Stimulated activated CD4-positive, alpha-beta T cell treated with anti-CD3 and anti-CD28 coated beads, TNF-alpha, amount 100 ng/mL, for 4 hours (primary cell): ENCODE measurements at places on chromosomes 6 and 20.

DNA sequence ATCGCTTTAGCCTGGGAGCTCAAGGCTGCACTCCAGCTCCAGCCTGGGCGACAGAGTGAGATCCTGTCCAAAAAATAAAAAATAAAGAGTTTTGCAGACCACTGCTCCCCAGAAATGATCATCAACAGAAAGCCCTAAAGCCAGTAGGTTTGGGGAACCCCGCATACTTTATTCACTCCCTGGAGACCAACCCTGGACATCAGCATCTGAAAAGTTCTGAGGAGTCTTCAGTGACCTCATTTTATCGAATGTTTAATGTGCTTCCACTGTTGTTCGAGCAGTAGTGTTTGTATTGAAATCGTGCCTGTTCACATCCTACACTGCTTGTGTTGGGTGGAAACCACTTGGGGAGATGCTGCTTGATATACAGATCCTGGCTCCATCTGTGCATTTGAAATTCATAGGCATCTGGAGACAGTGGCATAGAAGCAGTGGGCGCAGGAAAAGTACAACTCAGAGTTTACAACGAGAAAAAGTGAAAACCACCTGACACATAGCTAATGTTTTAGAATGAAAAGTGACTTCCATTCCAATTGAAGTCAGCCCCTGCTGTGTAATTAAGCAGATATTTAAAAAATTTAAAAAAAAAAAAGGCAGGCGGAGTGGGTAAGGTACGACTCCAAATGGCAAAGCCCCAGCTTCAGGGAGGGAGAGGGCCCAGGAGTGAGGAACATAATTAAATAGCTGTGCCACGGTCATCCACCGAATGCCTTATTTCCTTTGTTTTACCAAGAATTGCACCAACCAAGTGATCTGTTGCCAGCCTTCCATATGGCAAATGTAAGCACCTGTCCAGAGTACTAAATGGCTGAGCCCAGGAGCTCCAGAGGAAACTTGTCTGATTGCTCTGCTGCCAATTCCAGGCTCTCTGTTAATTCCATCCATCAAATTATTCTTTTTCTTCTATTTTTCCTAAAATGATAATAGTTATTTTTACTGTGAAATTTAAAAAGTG lies 100.4 kb upstream of the NAA20 start:
- DNase-seq: no peak

GRCh38 chr20:61562491-61562890 lies 310.4 kb downstream of the CDH4 start:
- no peak for DNase-seq

GRCh38 chr6:121143476-121143875 lies 190.8 kb downstream of the TBC1D32 start:
- DNase-seq: no peak

DNA sequence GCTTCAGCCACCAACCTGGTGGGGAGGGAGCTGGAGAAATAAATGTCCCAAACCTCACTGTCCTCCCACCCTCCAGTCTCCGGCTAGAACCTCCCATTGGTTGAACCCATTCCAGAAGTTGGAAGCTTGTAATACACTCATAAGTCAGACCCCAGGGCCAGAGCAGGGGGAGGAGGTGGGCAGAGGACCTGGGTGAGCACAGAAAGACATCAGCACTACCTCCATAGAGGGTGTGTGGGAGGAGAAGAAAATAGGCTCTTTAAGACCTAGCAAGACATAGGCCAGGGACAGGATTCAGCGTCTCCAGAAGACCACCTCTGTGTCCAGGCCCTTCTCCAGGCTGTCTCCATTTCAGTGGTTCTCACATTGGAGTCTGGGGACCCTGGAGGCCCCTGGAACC lies 73.3 kb upstream of the TOP1 start:
- DNase-seq: no peak

DNA sequence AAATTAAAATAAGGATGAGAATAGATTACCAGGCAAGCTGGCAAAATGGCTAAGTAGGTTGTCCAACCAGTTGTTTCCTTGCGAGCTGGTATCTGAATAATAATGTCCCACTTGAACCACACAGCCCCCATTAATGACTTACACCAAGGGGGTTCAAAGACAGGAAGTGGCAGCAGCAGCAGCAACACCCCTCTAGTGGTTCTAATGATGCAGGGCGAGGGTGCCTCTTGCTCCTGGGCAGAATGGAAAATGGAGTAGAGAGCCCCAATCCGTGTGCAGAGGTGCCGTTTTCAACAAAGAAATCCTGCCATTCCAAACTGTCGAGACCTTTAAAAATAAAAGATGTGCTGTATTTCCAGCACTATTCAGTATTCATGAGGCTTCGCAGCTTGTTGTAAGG lies 218.1 kb downstream of the TSHZ2 start:
- DNase-seq: no peak

GRCh38 chr20:31877684-31878083 lies 7.2 kb downstream of the TTLL9 start:
- DNase-seq: no peak

DNA sequence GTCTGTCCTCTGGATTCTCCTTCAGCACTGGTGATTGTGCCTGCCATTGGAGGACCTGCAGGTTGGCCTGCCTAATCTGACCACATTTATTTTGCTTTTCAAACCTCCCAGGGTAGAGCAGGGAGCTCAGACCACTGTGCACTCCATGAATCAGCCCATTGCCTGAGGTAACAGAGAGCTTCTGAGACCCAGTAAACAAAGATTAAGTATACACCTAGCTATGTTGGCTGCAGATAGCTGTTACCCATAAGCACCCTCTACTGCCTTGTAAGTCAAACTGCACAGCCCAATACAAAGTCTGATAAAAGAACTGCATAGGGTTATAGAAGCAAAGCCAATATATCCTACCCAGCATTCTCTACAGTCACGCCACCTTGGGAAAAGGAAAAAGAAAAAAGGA lies 338.7 kb downstream of the HTR1B start:
- no peak for DNase-seq

GRCh38 chr6:160462551-160463109 lies 114.5 kb downstream of the SLC22A3 start:
- no peak for DNase-seq

DNA sequence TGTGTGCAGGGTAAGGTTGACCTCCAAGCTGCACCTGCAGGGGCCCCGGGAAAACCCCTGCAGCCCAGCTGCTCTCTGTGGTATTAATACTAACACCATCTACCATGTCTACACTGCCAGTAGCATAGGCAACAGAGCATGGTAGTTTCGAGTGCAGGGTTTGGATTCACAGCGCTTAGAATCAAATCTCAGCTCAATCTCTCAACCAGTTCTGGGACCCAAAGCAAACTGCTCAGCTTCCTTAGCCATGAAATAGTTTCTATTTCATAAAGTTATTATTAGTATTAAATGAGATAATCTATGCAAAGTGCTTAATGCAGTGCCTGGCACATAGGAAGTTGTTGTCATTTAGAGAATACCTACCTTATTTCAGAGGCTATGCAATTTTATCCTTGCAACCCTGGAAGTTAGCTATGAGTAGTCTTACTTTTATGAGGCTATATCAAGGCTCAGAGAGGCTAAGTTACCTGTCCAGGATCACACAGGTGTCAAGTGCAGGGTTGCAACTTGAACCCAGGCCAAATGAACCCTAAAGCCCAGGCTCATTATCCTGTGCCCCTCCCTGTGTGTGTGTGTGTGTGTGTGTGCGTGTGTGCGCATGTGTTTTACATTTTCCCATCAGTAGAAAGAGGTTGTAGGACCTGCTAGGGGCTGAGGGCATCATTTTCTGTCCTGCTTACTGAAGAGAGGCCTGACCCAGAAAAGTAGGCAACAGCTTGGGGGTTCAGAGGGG lies 27.6 kb upstream of the MRPS18A start:
- DNase-seq: no peak

DNA sequence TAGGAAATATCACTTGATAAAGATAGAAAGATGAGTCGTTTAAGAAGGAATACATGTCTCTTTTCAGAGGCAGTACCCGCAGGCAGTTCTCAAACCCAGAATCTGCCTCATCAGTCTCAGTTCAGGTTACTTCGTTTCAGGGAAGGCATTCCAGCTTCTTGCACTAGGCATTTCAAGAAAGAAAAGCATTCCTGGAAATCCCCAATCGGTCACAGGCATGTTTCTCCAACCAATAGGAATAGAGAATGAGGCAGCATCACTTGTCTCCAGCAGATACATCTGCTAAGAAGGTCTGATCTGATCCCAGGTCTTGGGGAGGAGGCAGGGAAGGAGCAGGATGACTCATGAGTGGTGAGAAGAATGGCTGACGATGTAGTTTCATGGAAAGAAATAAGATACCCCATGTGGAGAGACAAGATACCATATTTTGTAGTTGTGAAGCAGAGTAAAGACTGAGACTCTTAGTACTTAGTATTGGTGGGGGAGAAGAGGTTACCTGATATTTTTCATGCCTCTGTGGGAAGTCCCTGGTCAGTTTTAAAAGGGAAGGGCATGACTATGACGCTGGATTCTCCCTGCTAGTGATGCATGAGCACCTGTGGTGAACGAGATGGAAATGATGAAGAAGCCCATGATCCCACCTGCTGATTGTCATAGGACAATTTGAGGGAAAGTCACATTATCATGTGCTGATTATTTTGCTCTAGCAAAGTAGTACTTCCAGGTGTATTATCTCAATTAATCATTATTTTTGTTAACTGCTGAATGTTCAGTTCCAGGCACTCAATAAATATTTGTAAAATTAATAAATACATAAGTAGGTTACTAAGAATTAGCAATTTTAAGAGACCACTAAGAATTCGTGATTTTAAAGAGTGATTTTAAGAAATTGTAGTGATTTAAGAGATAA lies 20.3 kb upstream of the HLA-DRB1 start:
- DNase-seq: no peak

DNA sequence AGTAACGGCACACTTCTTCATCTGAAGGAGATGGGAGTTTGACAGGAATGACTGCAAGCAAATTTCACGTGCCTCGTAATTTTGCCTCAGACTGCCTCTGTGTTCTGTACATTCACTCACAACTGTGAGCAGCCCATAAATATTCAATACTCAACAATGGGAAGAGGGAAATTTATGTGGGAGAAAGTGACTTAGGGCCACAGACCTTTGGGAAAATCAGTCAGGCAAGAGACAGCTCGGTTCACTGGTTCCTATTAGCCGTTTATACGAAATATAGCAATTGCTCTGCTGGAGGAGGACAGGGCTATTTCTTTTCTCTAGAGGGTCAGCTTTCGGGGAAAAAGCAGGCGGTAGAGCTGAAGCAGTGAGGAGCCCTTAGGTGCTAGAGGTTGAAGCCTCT lies 28.0 kb downstream of the OPN5 start:
- DNase-seq: no peak

- no peak for DNase-seq
These were observed 56.8 kb downstream of the PHACTR3 start for GRCh38 chr20:59661153-59661552.

DNA sequence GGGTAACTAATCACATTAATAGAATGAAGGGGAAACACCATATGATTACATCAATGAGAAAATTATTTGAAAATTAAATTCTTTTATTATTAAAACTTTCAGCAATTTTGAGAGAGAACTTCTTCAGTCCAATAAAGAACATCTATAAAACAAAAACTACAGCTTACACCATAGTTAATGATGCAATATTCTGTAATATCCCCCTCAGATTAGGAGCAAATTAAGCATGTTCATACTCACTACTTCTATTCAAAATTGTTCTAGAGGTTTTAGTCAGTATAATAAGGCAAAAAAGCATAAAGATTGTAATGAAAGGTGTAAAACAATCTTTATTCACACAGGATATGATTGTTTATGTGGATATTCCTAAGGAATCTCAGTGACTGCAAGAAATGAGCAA lies 465.4 kb downstream of the CD109 start:
- no peak for DNase-seq

DNA sequence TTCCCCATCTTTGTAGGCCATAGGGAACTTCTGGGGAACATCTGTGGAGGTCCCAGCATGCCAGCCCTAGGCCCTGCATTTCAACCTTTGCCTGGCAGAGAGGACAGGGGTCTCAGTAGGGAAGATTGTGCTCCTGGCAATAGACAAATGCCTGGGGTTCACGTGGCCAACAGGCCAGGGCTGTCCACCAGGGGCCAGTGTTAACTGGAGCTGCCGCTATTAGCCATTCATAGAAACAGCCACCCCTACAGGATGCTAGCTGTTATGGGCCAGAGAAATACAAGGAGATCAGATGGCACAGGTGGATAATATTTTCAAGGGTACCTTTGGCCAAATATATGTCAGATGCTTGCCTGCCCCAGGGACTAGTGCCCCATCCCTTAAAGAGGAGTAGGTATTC lies 932.9 kb downstream of the QKI start:
- DNase-seq: no peak

GRCh38 chr20:49790077-49790798 lies 22.4 kb upstream of the SLC9A8 start:
- no peak for DNase-seq

DNA sequence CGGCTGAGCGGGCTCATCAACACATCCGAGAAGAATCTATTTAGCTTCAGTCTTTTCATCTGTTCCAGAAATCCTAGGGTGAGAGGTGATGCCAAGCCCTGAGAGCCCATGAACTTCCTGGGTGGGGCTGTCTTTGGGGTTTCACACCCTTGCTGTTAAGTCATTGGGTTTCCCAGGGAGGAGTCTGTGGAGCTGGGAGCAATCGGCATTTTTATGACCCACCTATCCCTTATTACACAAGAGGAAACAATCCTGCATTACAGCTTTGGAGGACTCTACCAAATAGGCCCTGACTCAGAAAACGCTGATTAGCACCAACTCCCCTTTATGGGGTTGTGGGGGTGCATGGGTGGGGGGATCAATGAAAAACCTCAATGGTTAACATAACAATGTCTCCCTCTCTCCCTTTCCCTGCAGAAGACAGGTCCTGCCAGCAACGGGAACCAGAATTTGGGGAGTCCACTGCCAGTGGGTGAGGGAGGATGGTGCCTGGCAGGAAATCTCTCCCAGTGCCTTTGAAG lies 46.3 kb downstream of the EZR start:
- no peak for DNase-seq

DNA sequence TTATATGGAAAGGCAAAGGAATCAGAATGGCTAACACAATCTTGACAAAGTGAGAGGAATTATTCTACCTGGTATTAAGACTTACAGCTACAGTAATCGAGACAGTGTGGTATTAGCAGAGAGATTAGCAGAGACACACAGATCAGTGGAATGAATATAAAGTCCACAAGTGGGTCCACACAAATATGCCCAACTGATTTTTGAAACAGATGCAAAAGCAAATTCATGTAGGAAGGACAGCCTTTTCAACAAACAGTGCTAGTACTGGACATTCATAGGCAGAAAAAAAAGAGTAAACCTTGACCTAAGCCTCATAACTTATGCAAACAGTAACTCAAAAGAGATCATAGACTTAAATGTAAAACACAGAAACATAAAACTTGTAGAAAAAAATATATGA lies 22.6 kb downstream of the HACE1 start:
- no peak for DNase-seq

DNA sequence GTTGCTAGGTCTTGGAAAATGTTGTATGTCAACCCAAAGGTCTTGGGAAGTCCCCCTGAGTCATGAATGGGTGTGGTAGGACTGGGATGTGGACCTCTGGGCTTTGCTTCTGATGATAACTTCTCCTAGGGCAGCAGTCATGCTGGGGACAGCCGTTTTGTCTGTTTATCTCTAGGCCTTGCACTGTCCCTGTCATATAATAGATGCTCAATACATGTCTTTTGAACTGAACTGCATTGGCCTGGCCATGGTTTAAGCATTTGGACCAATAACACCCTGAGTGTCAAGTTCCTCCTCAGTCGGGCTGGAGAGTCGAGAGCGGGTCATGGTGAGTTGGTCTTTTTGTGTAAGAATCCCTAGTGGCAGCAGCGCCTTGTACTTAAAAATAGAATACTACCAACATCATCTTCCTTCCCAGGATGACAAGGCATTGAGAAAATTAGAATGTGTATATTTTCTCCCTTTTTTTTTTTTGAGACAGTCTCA lies 43.1 kb downstream of the E2F3 start:
- DNase-seq: no peak

GRCh38 chr6:10381830-10382208 lies 33.1 kb downstream of the TFAP2A start:
- no peak for DNase-seq
